ENCODE measurements at places on chromosomes 13 and 19.

DNA sequence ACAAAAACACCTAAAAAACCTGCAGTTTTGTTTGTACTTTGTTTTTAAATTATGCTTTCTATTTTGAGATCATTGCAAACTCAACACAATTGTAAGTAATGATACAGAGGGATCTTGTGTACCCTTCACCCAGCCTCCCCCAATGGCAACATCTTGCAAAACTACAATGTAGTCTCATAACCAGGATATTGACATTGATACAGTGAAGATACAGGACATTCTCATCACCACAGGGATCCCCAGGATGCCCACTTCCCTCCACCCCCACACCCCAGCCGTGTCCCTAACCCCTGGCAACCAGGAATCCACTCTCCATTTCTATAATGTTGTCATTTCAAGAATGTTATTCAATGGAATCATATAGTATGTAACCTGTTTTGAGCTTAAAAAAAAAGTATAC is 10.3 kb upstream of the C5AR2 start:
- DNase-seq: no peak

- no peak for DNase-seq
These were observed 62.1 kb upstream of the ZNF536 start for GRCh38 chr19:30309905-30310601.

- no peak for DNase-seq
These were observed 33.6 kb upstream of the NANOS3 start for GRCh38 chr19:13843104-13843921.

- DNase-seq: no peak
These were observed 343.6 kb downstream of the FGF9 start for GRCh38 chr13:22014469-22014868.

- DNase-seq: no peak
These were observed 28.7 kb downstream of the COMP start for GRCh38 chr19:18762125-18763023.

DNA sequence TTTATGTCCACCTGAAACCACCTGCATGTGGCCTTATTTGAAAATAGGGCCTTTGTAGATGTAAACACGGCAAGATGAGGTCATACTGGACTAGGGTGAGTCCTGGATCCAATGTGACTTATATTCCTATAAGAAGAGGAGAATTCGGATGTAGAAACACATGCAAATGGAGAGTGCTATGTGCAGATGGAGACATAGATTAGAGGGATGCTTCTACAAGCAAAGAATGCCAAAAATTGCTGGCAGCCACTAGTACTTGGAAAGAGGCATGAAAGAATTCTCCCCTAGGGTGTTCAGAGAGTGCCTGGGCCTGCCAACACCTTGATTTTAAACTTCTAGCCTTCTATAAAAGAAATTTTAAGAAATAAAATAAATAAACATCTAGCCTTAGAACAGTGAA is 226.1 kb downstream of the RFC3 start:
- no peak for DNase-seq

- no peak for DNase-seq
These were observed 58.8 kb upstream of the C1QTNF9B start for GRCh38 chr13:23956106-23956505.

DNA sequence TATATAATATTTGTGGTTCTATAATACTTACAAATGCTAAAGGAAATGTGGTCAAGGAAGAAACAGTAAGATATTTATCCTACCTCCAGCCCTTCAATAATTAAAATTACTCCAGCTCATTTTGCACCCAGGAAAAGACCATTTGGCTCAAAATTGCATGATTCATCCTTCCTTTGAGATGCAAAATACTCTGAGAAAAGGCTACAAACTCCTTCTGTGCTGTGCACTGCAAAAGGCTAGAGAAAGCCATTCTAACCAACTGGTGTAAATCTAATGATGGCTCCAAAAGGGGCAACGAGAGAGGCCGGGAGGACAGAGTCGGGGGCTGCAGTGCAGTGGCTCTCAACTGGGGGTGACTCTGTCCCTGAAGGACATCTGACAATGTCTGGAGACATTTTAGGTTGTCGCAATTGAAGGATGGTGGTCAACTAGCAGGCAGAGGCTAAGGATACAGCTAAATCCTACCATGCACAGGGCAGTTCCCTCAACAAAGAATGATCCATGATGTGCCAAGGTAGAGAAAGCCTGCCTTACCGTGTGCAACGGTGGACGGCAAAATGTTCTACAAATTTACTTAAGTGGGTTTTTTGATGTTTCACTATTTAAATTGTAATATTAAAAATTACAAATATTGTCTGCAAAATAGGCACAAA is 32.6 kb downstream of the SLC7A1 start:
- no peak for DNase-seq

- DNase-seq: no peak
These were observed 41.4 kb downstream of the ZNF726 start for GRCh38 chr19:23956051-23956450.

Data from GM12891 (cell line).